Eye (tissue), 1 donor: ENCODE measurements at places on chromosomes 6 and 20.

DNA sequence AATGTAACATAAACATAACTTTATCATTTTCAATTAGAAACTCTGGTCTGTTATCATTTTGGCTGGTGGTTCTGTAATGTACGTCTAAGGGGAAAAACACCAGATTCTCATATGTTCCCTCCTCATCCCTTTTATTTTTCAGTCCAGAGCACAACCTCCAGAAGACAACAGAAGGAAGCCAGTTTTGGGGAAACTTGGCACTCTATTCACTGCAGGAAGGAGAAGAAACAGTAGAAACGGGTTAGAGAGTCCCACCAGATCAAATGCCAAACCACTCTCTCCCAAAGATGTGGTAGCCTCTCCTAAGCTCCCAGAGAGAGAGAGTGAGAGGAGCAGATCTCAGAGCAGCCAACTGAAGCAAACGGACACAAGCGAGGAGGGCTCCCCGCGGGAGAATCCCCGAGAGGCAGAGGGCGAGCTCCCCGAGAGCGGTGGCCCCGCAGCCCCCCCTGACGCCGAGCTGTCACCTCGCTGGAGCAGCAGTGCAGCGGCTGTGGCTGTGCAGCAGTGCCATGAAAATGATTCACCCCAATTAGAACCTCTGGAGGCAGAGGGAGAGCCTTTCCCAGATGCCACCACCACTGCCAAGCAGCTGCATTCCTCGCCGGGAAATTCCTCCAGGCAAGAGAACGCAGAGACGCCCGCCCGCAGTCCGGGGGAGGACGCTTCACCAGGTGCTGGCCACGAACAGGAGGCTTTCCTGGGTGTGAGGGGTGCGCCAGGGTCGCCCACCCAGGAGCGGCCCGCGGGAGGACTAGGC is 117.8 kb downstream of the RTN4IP1 start:
- peak; percentile 70 for DNase-seq

GRCh38 chr6:21679761-21680265 is 86.3 kb downstream of the SOX4 start:
- DNase-seq: peak; percentile 23

- DNase-seq: peak; percentile 5
Measured at GRCh38 chr6:126976253-126976797, 142.1 kb upstream of the RSPO3 start.

- DNase-seq: peak; percentile 55
Measured at GRCh38 chr6:36933102-36933501, 21.4 kb upstream of the PI16 start.

DNA sequence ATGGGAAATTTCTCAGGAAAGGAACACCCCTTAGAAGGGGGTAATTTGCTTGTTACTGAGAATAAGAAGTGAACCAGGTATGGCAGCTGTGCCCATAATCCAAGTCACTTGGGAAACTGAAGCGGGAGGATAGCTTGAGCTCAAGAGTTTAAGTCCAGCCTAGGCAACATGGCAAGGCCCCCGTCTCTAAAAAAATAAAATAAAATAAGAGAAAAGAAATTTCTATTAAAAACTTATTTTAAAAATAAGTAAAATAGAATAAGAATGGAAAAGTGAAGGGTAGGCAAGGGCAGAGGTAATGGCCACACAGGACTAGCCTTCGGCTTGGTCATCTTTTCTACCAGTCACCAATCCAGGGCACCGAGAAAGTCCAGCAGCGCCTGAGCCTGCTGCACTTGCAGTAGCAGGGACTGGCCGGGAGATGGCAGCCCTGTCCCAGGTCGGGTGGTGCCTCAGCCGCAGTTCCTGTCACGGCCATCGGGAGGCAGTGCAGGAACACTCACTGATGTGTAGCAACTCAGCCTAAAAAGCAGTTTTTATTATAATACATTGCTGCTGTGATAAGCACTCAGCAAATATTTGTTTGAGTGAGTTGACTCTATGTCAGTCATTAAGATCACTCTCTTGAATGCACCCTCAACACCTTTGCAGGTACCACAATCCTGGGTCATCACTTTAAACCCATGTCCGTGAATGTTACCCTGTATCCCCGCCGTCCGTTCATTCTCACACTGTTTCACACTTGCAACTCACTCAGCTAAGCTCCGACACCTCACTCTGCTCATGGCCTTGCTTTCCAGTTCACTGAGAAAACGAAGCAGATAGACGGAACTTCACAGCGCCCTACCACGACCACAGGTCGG is 23.2 kb upstream of the GCM1 start:
- peak; percentile 93 for DNase-seq
